ENCODE measurements at places on chromosomes 12 and 14. TPM values are rescaled to one million over a fixed set of nuclear protein-coding genes. Genes with fewer than 3 reads are reported as not detected.

The GPR162 gene
- total RNA-seq, result 1.9 TPM

The TGFB3 gene
- 287 TPM for total RNA-seq

The GPRC5A gene
- total RNA-seq, result 42.1 TPM

The TMTC1 gene
- 12.8 TPM for total RNA-seq

The CMKLR1 gene
- total RNA-seq, result 79.0 TPM

The AICDA gene
- total RNA-seq, result 0.96 TPM

The SLCO1B3 gene
- 0.24 TPM for total RNA-seq

The KRT77 gene
- 0.96 TPM for total RNA-seq

The FGD4 gene
- total RNA-seq, result 6.5 TPM

The ZFC3H1 gene
- total RNA-seq, result 55.6 TPM

The CLEC4C gene
- total RNA-seq, result not detected

The GLIPR1L2 gene
- 2.9 TPM for total RNA-seq

The FITM1 gene
- total RNA-seq, result 3.6 TPM

The NID2 gene
- total RNA-seq, result 42.4 TPM

The LRRC9 gene
- not detected for total RNA-seq

The MYF6 gene
- total RNA-seq, result not detected

The OAS3 gene
- total RNA-seq, result 8.4 TPM

The WNT1 gene
- not detected for total RNA-seq

The LRP1-AS gene
- total RNA-seq, result 1.2 TPM

The GPR132 gene
- 4.1 TPM for total RNA-seq

The GNPNAT1 gene
- 13.7 TPM for total RNA-seq

The GPR65 gene
- 2.4 TPM for total RNA-seq

The RNU4-1 gene
- total RNA-seq, result under 0.01 TPM

All from umbilical cord (tissue), 2 donors.